Posterior vena cava (tissue), 2 donors: ENCODE measurements at places on chromosomes 11 and 22. TPM values are rescaled to one million over a fixed set of nuclear protein-coding genes. Genes with fewer than 3 reads are reported as not detected.

Gene NPTXR
- 8.4 TPM for total RNA-seq

- no peak for DNase-seq
These were observed 29.8 kb upstream of the RELT start for GRCh38 chr11:73346186-73346935.

DNA sequence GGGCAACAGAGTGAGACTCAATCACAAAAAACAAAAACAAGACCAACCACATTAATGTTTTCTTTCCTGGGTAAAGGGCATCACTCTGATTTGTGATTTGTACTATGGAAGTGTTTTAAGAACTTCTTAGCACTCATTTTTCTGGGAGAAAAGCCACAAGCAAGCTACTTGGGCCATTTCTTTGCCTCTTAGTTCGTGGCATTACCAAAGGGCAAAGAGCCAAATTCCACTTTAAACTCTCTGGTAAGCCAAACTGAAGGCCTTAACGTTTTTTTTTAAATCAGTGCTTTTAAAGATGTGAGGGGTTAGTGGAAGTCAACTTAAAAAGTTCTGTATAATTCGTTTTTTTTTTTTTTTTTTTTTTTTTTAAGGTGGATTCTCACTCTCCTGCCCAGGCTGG lies 36.9 kb downstream of the CAT start:
- no peak for DNase-seq

GRCh38 chr11:61671527-61671926 lies 8.7 kb upstream of the DAGLA start:
- DNase-seq, result no peak

DNA sequence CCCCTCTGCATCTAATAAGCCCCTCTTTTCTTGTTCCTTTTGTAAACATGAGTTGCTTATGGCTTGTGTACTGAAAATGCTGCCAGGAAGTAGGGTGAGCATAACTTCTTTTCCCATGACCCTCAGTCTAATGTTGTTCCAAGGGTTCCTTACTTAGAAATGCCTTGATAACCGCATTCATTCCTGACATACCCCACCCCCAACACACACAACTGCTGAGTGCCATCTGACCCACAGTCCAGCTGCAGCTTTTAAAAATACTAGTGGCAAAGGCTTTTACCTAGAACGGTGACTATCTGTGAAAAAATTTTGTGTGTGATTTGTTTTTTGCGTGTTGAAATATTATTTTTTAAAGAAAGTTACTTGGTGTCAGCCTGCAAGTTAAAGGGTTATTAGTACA lies 52.6 kb downstream of the ARHGAP42 start:
- DNase-seq, result no peak

- DNase-seq, result no peak
These were observed 58.6 kb downstream of the OTOG start for GRCh38 chr11:17605651-17606122.

Gene ZBTB16
- total RNA-seq, result 208 TPM

GRCh38 chr11:28962502-28962901 lies 854.3 kb downstream of the METTL15 start:
- no peak for DNase-seq

GRCh38 chr22:49134076-49134475 lies 693.6 kb downstream of the BRD1 start:
- DNase-seq, result no peak

GRCh38 chr11:6818967-6819366 lies 19.5 kb upstream of the OR6A2 start:
- DNase-seq, result no peak

Gene GDPD4
- not detected for total RNA-seq

DNA sequence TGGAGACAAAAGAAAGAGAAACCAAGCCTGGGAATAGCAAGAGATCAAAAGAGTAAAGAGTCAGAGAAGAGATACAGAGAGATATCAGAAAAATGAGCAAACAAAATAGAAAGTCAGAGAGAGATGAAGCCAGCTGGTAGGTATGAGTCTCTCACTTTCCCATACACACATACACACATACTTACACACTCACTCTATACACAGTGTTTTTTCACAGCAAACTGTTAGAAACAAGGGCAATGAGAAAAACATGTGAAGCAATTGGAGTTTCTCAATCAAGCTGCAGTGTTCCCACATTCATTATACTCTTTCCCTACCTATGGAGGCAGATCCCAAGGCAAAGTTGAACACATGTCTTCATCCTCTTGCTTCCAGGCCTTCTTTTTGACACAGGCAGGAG lies 2.6 kb upstream of the NLRP10 start:
- no peak for DNase-seq

GRCh38 chr11:131038597-131038996 lies 122.3 kb upstream of the SNX19 start:
- no peak for DNase-seq

DNA sequence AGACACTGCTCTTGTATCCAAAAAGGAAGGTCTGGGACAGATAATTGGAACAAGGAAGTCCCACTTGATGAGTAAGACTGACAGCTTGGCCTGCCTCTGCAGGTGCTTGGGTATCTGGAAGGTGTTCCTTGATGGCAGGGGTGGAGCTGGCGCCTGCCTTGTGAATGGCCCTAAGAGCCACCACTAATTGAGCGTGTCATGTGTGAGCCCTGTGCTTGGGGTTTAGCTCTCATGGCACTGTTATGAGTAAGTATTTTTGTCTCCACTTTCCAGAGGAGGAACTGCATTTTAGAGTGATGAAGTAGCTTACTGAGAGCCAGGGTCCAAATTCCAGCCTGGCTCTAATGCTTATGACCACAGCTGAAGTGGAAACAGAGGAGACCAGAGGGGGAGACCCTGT lies 71.2 kb upstream of the NECTIN1 start:
- DNase-seq, result peak; percentile 35

GRCh38 chr22:43969989-43970755 lies 14.9 kb downstream of the SAMM50 start:
- no peak for DNase-seq

Gene CLCF1
- 10.0 TPM for total RNA-seq

DNA sequence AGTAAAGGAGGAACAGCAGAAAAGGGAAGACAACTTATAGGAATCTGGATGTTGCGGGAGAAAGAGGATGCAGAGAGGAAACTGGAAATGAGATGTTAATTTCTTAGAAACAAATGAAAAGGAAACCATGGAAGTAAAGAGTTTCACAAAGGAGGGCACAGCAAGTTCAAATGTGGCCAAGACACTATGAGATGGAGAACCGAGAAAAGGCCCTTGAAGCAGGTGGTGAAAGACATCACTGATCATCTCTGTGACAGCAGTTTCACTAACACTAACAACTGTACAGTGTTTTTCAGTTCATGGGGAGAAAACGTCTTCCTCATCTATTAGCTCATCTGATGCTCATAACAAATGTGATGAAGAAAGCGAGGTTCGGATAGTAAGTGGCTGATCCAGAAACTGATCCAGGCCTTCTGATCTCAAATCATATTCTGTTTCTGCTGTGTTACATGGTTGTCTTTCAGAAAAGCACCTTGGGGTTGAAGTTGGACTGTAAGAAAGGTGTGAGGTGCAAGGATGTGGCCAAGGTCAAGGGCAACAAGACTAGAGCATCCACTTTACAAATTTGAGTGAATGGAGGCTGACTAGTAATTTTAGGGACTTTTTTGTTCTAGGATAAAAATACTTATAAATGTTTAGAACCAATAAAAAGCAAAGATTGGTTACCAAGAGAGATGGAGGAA lies 492.1 kb upstream of the CADM1 start:
- no peak for DNase-seq
